C1 segment of cervical spinal cord (tissue), 14 donors: ENCODE measurements at places on chromosomes 3 and 15.

DNA sequence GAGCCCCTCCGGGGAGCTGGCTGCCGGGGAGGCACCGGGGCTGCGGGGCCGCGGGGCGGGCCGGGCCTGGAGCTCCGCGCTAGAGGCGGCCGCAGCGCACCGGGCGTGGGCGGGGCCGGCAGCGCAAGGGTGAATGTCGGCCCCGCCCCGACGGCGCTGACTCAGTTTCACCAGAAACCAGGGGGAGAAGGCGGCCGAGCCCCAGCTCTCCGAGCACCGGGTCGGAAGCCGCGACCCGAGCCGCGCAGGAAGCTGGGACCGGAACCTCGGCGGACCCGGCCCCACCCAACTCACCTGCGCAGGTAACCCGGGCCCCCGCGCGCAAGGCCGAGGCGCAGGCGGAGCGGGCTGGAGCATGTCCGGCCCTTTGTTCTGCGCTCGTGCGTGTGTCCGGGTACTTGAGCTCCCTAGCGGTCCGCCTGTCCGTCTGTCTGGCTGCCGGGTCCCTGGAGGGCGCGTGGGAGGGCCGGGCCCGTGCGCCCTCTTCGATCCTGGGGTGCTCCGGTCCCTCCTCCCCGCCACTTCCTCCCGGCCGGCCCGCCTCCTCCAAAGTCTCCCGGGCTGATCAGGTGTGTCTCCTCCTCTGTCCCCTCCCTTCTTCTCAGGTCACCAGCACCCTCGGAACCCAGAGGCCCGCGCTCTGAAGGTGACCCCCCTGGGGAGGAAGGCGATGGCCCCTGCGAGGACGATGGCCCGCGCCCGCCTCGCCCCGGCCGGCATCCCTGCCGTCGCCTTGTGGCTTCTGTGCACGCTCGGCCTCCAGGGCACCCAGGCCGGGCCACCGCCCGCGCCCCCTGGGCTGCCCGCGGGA lies at the start of gene SPINT1:
Gene SPINT1, plus strand, starts transcription at position 164 of the 811 bp plus-strand sequence. Its CDS starts 507 bp downstream, at position 671.
- no peak for DNase-seq

GRCh38 chr15:98769867-98770266 lies 121.5 kb downstream of the IGF1R start:
- DNase-seq: no peak

GRCh38 chr15:90201130-90201943 lies at the start of gene SEMA4B:
SEMA4B (plus strand) TSS chr15:90201330; CDS start chr15:90201579, 249 bp downstream.
- peak; percentile 66 for DNase-seq

DNA sequence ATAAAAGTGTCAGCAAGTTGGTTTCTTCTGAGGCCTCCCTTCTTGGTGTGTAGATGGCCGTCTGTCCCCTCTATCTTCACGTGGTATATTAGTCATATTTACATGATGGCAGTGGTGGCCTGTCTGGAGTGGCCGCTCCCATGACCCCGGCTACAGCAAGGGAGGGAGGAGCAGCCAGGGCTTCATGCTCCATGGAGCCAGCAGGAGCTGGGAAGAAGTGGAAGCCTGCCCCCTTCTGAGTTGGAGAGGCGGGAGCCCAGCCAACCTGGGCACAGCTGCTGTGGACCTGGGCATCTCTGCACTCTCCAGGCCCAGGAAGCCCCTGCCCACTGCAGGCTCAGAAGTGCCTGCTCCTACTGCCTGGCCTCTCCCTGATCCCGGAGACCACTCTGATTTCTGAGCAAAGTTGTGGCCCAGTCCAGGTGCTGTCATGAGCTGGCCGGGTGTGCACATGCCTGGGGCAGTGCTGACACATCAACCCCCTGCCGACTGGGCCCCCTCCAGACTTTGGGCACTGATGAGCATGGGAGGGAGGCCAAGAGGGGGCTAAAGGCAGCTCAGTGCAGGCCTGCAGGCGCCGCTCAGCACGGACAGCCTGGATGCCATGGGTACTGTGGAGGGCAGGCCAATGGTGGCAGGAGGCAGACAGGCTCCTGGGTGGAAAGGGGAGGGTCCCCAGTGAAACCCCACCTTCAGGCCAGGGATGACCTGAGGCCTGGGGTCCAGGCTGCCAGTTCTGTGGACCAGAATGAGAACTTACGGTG lies 84.8 kb downstream of the SERPINI1 start:
- DNase-seq: no peak

DNA sequence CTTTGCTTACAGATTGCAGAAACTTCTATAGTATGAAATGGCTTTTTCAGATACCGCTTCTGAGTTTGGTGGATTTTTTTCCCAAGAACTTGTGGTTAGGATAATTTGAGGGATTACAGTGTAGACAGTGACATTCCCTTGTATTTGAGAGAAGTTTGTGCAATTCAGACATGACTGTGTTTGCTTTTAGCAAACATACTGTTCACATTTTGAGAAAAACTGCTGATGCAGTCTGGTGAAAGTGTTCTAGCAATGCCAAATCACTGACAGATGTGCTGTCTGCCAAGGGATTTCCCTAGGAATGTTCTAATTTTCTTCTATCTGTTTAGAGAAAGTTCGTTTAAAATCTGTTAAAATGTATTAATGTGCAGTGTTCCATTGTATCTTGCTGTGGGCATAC lies 652.6 kb downstream of the FHIT start:
- DNase-seq: no peak

- DNase-seq: no peak
Measured at GRCh38 chr3:62785384-62785783, 89.8 kb downstream of the CADPS start.

- no peak for DNase-seq
Measured at GRCh38 chr3:4224331-4224730, 78.8 kb upstream of the SETMAR start.

DNA sequence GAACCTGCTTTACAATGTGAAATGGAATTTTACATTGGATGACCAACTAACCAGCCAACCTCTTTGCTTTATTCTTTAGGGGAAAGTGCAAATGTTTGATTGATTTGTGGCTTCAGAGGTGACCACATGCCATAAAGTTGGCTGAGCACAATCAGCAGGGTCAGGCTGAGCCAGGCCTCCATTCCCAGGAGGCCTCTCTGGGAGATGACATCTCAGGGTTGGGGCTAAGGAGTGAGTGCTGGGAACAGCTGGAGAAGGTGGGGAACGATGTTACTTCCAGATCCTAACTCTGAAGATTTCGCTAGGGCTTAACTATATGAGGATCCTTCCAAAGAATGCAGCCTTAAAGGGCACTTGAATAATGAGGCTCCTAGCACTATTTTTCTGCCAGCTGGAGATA lies 131.7 kb downstream of the ATP10A start:
- no peak for DNase-seq

- DNase-seq: no peak
Measured at GRCh38 chr15:25719101-25719985, 143.8 kb downstream of the ATP10A start.

DNA sequence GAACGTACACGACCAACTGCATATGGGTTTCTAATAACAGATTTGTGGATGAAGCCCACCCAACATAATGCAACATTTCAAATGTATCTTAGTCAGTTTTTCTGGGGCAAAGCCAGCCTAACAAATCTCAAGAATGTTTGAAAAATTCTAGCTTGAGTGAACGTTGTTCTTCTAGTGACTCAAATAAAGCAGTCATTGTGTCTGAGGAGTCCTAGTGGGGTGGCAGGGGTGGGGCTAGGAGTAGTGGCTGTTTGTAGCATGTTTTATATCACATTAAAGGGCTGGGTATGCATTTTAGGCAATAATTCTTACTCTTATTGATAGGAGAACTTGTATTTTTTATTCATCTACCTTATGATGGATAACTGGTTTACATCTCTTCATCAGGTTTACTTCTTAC lies 6.0 kb downstream of the B3GNT5 start:
- no peak for DNase-seq

GRCh38 chr3:5026046-5026362 lies 46.8 kb downstream of the BHLHE40 start:
- no peak for DNase-seq

DNA sequence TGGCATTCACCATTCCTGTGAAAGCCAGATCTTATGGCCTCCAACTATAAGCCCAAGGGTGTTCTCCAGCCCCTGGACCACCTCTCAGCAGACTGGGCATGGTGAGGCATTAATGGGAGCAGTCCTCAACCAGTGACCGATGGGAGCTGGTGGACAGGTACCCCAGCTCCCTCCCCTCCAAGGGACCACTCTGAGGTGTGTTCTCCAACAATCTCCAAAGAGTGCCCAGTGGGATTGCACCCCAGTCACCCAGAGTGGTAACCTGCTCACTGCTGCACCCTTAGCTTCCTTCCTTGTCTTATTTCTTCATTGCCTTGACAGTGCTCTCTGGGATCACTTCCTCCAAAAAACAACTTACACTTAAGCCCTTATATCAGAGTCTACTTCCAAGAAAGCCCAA lies 8.2 kb upstream of the ITGA11 start:
- DNase-seq: no peak

- DNase-seq: no peak
Measured at GRCh38 chr3:158916111-158916510, 114.3 kb downstream of the MFSD1 start.

DNA sequence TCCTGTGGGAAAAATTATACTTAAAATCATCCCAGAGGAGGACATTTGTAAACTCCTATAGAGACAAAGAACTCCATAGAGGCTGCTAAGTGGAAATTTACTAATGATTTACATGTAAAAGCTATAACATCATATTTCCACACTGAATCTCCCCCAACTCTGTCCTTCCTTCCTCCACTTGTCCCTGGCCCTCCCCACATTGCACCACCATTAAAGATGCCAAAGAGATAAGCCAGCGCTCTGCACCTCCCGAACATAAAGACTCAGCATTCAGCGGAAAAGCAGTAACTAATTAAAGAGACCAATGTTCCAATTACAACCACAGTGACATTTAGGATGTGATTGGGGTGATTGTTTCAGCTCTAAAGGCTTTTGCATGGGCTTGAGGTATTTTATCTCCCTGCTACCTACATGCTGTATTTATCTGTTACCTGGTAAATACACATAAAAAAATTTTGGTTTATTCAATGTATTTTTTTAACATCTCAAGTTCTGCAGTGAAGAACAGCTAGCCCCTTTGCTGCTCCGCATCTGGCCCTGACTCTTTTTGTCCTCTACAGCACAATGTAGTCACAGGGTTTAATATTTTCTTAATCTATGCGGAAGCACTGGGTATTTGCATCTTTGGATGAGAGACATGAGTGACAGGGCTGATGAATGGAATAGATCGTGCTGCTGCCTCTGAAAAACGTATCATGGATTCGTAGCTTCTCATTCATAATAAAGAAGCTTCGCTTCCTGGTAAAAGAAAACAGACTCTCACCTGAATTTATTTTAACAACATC lies 35.3 kb upstream of the B3GNT5 start:
- DNase-seq: no peak

DNA sequence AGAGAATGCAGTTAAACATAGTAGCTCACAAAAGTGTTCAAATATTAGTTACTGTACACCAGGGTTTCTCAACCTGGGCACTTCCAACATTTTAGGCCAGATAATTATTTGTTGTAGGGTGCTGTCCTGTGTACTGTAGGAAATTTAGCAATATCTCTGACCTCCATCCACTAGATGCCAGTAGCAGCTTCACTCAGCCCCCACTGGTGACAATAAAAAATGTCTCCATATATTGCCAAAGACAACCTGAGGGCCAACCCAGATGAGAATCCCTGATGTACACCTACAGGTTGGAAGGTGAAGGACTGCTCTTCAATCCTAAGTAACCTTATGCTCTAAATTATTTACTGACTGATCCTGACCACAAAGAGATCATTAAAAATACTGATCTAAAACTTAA lies 32.5 kb downstream of the DCUN1D1 start:
- DNase-seq: no peak

GRCh38 chr3:22713936-22714335 lies 489.2 kb upstream of the UBE2E2 start:
- no peak for DNase-seq

DNA sequence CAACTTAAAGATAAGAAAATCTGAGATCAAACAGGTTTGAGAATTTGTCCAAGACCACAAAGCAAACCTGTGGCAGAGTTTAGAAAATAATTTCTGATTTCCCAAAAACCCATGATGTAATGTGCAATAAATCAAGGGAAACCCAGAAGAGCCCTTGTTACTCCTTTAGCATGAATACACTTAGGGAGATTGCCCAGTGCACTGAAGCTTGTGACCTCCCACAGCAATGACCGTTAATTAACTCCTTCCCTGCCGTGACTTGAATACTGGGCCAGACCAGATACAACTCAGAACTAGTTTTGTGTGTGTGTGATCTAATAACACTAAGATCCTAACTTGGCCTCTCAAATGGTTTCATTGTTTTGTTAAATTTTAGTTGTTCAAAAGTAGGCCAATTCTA lies 2.5 kb downstream of the PRKAR2A start:
- DNase-seq: no peak

DNA sequence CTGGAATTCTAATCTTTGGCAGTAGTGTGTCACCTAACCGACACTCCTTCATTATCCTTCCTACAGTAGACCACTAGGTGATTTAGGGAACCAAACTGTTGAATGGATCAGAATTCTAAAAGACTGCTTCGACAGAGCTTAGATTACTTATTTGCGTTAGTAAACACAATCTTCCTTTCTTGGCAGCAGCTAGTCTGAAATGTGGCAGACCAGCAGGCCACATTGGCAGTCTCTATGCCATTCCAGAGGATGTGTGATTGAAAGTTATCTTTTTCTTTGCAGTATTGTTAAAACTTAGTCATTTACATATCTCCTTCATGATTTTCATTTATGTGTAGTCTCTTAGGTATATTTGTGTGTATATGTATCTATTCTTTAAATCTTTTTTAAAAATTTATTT lies 23.6 kb downstream of the MBNL1 start:
- DNase-seq: no peak

- DNase-seq: no peak
Measured at GRCh38 chr3:8665407-8665896, 20.9 kb upstream of the SSUH2 start.

- no peak for DNase-seq
Measured at GRCh38 chr15:66674756-66675155, 27.3 kb upstream of the SMAD6 start.

GRCh38 chr15:73818308-73818985 lies 54.9 kb upstream of the TBC1D21 start:
- DNase-seq: peak; percentile 15

GRCh38 chr15:64776402-64776786 lies 1.0 kb upstream of the RBPMS2 start:
- DNase-seq: no peak

GRCh38 chr15:70726753-70727152 lies 36.6 kb downstream of the UACA start:
- DNase-seq: no peak

- no peak for DNase-seq
Measured at GRCh38 chr3:131553495-131554247, 50.9 kb upstream of the MRPL3 start.

GRCh38 chr3:33458446-33458845 lies 18.2 kb upstream of the UBP1 start:
- DNase-seq: no peak
